NCI-H524 (cell line): ENCODE measurements at places on chromosomes 11 and 22.

DNA sequence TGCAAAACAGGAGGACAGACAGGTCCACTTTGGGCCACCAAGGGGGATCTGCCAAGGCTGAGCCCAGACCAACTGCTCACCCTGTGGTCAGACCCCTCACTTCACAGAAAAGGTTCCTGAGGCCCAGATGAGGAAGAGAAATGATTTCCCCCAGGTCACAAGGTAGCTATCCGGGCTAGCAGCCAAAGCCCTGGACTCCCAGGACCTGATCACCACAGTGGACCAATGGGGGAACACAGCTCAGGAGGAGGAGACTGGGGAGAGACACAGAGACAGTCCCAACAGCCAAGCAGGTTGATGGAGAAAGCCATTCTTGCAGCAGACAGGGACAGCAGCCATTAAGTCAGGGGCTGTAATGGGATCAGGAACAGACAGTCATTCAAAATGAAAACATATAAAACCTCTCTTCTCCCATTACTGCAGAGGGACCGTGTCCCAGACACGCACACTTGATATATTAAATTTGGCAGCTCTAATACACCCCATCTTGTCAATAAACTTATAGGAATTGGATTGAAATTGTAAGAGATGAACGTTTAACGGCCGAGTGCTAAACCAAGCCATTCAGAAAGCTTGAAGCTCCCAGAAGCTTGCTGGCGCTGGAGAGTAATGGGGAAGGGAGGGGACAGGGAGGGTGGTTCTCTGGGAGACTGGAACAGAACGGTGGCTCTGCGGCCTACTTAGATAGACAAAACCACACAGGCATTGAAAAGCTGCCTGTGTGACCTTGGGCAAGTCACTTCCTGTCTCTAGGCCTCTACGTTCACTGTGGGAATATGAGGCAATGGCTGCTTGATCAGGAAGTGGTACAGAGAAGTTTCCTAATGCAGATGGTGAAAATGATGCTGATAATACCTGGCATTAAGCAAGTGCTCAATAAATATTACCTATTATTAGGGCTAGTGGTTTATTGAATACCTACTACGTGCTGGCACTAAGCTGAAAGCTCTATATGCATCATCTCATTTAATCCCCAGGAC is 16.0 kb downstream of the ZMAT5 start:
- no peak for DNase-seq

DNA sequence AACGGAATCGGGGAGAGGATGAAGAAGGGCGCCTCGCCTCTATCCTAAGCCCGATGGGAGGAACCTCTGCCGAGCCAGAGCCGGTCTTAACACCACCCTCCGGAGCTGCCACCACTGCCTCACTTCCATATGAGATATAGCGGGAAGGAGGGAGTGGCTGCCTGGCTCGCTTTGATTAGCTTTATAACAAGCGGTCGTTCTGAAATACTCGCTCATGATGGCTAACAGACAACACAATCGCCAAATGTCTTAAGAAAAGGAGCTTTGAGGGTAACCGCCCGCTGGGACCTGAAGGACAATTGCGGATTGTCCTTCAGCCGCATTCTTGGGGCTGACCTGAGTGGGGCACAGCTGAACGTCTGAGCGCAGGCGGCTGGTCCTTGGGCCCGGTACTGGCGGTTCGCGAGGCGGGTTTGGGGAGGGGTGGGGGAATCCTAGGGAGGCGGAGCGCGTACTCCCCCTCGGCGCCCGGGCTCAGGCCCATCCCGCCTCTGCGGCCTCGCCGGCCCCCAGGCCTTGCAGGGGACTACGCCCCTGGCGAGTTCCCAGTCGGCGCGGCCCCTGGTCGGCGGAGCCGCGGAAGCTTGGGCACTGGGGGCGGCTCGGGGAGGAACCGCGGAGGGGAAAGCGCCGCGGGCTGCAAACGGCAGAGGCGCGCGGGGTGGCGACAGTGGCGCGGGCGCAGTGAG is at the start of gene PLAAT5:
TSS of gene PLAAT5 (minus strand) at position 617 of the 689 bp plus-strand sequence. CDS start at position 484, 133 bp downstream.
- no peak for DNase-seq

- DNase-seq = peak; percentile 15
These were observed at the start of gene CELSR1 for GRCh38 chr22:46537225-46537945. CELSR1 (minus strand) TSS chr22:46537620; CDS start chr22:46537170, 450 bp downstream.

DNA sequence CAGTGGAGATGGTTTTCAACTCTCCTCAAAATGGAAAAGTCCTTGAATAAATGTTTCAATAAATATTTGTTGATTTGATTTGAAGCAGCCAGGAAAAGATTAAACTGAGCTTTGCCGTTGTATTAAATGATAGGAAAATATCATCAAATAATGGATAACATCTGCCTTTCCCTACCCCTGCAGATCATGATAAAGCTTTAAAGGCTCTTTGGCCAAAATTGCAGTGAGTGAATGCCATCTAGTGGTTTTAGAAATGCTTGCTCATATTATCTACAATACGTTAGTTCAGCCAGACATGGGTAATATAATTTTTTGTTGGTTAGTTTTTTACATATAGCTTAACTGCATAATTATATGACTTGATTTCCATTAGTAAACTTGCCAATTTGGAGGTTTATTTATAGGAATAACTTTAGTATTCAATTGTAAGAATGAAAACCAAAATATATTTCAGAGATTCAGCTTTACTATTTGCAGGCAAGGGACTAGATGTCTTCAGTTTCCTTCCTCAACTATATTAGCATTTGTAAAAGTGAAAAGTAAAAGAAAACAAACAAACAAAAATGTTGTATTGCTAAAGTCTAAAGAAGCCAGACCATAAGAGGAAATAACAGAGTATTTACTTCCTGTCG is 159.2 kb downstream of the MSANTD4 start:
- peak; percentile 30 for DNase-seq

DNA sequence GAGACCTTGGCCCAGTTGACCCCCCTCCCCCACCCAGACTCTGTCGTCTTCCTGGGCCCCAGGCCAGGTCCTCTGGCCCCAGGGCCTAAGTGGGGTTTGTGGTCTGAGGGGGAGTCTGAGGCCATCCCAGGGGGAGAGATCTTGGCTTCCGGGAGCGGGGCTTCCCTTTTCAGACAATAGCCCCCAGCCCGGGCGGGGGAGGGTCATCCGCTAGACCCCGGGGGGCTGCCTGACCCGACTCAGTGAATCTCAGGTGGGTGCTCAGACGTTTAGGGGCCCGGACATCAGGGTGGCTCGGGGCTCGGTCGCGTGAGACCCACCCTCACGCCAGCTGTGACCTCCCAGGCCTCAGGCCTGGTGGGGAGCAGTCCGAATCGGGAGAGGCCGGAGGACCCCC is 609 bp downstream of the MAPK11 start:
- no peak for DNase-seq

DNA sequence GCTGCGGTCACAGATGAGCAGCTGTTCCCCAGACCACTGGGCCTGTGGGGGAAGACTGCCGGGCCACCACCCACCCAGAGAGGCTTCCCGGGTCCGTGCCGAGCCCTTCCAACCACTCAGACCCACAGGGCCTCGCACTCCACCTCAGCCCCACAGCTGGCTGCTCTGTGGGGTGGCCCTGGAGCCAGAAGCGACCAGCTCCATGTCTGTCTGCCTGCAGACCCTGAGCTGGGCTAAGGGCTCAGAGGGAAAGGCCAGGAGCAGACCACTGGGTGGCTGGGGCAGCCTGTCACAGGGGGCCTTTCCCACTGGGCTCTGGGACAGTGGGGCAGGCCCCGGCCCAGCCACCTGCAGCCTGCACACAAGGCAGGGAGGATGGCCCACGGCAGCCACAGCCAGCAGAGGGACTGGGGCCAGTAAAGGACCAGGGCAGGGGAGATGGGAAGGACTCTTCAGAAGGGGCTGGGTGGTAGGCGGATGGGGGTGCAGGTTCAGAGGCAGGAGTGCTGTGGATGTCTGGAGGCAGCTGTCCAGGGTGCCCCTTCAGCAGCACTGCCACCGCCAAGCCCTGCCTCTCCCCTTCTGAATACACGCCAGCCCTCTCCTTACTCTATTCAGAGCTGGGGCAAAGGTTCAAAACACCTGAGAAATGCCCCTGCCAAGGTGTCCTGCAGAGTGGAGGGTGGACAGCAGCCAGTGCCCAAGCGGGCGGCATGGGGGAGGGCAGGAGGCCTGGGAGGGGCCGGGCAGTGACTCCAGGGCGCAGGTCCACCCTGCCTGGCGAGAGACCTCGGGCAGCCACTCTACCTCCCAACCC is 32.2 kb downstream of the GNB1L start:
- DNase-seq = no peak

DNA sequence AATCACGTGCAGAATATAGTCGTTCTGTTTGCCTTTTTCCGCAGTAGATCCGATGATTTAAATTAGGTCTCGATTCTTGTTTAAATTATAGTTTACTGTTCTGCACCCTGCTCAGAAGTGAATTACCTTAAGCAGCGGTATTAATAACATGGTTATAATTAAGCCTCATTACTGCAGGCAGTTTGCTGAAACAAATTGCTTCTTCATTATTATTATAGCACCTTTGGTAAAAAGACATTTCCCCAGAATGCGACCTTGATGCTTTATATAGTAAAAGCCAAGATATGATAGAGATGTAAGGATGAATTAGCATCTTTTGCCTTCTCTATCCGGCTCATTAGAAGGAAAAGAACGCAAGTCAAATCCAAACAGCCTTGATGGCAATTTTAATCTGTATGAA is 625.2 kb upstream of the CADM1 start:
- no peak for DNase-seq

GRCh38 chr11:113248702-113249490 is 65.5 kb upstream of the TTC12 start:
- DNase-seq = no peak

GRCh38 chr11:99370549-99371216 is 349.9 kb downstream of the CNTN5 start:
- DNase-seq = peak; percentile 36

- peak; percentile 40 for DNase-seq
These were observed 81.3 kb downstream of the SYT9 start for GRCh38 chr11:7332962-7333361.

GRCh38 chr22:44014241-44014640 is 9.9 kb upstream of the PARVB start:
- peak; percentile 70 for DNase-seq

DNA sequence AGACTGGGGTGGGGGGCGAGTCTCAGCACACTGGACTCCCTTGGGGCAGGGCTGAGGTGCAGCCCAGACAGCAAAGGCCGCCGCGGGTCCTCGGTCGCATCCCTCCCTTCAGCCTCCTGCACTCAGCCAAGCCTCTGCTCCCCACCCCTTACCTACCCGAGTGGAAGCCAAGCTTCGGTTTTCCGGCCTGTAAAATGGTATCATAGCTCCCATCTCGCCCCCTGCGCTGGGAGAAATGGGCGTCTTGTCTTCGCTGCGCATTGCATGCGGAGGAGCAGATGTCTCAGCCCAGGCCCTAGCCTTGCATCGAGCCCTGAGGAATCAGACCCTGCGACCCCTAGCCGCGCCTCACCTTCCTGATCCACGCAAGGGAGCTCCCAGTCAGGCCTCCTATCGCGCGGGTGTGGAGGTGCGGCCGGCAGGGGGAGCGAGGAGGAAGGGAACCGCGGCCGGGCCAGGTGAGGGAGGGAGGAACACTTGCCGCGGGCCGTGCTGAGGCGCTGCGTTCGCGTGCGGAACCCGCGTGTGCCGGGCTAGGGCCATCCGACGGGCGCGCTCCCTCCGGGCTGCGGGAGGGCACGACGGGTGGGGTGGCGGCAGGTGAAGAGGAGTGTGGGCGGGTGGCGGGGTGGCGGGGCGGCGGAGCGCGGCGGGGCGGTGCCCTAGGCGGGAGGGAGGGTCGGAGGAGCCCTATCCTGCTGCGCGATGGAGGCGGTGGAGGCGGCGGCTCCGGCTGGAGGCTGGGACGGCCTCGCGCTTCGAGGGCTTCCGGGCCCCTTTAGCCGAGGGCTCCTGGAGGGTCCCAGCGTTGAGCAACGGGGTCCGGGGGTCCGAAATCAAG is 4.1 kb upstream of the TBX1 start:
- DNase-seq = peak; percentile 40

GRCh38 chr11:85772695-85773094 is 38.2 kb downstream of the SYTL2 start:
- no peak for DNase-seq

DNA sequence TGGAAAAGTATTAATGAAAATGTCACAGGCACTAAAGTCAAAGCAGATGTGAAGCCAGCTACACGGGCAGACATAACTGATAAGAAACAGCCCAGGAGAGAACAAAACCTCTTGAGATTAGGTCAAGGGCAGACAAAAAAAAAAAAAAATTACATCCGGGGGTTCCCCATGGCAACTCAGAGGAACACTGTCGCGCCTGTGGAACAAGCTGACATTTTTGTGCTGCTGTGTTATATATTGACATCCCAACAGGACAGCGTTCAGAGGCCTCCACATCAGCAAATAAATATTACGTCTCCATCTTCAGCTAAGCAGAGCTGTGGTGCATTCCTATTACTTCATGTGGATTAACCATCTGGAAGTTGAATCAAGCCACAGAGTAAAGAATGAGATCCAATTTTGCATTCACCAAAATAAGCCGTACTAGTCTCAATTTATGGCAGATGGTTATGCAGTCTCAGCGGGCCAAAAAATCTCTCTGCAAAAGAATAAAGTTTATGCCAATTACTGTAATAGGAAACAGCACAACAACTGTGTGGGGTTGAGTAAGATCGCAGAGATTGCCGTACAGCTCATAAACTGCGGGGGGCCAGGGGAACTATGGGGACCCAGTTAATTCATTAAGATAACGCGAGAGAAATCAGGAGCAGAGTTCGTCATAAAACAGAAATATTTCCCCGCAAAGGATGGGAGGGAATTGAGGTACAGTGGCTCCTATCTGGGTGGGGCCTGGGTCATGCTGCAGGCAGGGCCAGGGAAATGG is 41.3 kb upstream of the MN1 start:
- DNase-seq = peak; percentile 7

- DNase-seq = no peak
These were observed 1.8 kb upstream of the OR2D2 start for GRCh38 chr11:6894097-6894496.

DNA sequence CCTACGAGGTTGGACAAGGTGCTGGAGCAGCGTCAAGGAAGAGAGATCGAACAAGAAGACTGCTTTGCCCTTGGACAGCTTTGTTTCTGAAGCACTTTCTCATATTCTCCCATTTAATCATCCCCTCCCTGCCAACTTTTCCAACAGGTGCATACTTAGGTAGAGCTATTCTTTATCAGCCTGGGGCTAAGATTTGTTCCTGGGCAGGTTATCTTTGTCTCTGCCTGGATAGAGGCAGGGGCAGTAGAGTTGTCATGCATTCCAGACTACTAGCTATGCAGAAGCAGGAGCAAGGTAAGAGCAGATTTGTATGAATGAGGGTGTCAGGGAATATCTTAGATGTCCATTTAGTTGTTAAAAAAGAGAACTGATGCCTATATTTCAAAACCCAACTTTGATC is 82.3 kb downstream of the PTPRJ start:
- no peak for DNase-seq
